NCI-H69 (cell line): ENCODE measurements at places on chromosomes 3 and 15.

DNA sequence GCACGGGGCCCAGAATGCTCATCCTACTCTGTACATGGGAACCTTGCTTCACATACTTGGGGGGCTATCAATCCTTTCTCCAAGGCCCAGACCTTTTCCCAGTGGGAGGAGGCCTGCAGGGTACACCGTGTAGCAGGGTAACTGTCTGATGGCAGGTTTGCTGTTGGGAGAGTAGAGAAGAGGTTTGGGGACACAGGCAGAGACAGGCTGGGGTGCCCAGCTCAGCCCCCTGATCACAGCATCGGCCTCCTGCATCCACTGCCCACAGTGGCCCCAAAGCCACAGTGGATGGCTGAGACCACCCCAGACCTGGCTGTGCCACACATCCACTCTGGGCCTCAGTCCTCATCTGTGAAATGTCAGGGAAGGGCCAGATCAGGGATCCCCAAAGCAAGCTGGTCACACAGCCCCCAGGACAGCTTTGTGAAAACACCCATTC is 5.6 kb downstream of the CHRNA3 start:
- no peak for DNase-seq

DNA sequence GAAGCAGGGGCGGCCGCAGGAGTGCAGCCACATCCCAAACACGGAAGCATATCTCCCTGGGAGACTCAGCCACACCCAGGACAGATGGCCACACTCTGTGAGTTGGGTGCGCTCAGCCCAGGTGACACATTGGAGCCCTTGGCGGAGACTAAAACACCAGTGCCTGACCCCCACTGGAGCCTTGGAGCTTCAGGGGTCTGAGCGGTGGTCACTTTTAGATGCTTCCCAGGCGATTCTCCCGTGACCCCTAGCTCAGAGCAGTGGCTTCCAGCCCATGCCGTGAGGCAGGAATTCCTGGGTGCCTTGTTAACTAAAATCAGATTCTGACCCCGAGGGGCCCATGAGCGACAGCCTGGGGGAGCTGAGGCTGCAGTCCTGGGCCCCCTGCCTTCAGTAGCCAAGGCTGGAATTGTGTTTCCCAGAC is 54.5 kb downstream of the PLXNA1 start:
- DNase-seq, result peak; percentile 18

DNA sequence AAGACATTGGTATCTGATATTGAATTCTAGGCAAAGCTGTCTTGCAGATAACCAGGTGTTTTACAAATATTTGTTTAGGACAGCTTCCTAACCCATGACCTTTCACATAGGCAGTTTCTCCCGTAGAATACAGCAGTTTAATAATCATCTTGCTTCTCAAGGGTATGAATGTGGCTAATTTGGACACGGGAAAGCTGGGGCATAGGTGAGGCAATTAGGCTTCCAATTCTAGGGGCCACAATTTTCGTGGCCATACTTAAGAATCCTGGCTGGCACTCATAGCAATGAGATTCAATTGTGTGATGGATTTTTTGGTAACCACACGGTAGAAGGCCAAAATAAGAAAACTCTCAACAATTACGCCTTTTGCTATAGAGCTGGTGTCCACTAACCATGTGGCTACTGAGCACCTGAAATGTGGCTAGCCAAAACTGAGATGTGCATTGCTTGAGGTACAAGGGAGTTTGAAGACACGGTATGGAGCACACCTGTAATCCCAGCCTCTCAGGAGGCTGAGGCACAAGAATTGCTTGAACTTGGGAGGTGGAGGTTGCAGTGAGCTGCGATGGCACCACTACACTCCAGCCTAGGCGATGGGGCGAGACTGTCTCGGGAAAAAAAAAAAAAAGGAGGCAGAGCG is 34.4 kb downstream of the TFRC start:
- DNase-seq, result no peak

DNA sequence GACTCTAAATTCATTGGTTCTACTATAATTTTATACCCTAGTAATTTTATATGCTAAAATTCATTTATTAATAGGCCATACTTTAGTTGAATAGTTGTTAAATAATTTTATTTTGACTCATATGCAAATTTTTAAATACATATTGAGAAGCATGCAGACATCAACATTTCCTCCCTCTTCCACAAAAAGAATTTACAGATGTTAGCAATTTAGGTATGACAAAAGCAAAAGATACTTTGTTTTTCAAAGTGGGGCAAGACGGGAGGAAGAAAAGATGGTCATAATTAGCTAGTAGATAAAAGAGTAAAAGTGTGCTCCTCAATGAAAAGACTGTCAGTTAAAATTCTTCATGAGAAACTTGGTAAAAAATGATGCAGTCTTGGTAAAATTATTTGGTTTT is 148.9 kb upstream of the TSPAN3 start:
- DNase-seq, result no peak

GRCh38 chr15:35139822-35140221 is 54.7 kb upstream of the NANOGP8 start:
- no peak for DNase-seq

DNA sequence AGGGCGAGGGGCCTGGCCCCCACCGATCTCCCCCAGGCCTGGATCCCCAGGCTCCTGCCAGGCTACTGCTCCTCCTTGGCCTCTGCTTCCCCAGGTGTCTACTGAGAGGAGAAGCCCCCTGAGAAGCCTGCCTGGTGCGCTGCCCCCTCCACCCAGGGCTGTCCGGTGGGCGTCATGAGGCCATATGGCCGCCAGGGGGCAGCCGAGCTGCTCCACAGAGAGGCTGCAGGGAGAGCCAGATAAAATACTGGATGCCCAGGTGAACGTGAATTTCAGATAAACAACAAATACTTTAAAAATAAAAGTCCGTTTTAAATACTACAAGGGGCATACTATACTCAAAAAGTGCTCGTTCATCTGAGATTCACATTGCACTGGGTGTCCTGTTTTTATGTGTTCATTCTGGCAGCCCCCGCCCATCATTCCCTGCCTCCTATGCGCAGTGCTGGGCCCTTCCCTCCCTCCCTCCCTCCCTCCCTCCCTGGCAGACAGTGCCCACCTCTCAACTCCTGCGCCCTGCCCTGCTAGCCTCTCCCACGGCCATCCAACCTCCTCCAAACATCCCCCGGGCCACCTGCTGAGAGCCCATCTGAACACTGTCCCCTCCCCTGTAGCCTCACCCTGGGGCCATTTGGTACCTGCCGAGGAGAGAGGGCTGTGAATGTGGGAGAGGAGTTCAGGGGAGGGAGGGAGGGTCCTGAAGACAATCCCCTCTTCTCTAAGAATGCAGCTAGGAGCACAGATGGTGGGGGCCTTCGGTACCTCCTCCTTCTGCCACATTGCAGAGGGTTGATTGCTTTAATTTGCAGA is 29.6 kb downstream of the PSTPIP1 start:
- DNase-seq, result peak; percentile 64
